Fibroblast of skin of right quadriceps (primary cell): ENCODE measurements at places on chromosomes 4 and X.
A peak's percentile ranks its signal among the peaks of the same experiment; 100 is the strongest.

DNA sequence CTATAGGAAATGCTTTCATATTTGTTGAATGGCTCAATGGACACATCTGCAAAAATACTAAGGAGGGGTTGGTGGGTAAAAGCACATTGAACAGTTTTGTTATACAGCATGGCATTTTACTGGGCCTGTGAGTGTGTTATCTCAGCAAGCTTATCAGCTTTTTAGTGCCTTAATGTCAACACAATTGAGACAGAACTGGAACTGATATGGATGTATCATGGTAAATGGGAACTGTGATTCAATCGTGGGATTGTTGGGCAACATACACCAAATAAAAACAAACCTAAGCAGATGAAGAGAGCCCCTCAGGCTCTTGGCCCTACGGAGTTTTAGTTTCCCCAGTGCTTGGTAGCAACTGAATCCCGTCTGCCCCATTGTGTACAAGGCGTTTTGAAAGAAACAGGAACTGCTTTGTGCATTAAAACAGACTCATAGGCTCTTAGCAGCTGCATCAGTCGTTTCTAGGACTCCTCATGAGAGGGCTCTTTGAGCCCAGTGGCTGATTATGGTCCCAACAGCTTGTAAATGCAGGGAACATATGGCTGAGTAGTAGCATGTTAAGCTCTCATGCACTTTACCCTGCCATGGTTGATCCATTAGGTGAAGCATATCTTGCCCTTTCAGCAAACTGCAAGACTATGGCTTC, 7.3 kb downstream of the GPR119 start:
- DNase-seq, result no peak

DNA sequence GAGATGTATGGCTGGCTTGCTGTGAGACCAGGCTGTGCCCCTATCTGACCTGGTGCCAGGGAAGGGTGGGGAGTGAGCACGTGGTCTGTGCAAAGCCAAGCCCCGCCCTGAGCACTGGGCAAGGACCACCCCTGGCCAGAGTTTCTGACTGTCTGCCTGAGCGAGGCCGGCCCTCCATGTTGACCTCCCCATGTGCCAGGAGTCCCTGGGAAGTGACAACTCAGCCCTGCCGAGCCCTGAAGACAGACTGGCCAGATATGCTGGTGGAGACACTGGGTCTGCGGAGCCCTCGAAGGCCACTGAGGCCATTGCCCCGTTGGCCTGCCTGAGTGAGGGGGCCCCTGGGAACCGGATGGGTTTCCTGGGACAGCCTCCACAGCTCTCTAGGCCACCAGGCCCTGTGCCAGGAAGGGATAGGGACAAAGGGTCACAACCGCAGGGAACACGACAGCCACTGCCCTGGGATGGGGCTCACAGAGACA, 7.1 kb upstream of the BGN start:
- DNase-seq, result no peak

DNA sequence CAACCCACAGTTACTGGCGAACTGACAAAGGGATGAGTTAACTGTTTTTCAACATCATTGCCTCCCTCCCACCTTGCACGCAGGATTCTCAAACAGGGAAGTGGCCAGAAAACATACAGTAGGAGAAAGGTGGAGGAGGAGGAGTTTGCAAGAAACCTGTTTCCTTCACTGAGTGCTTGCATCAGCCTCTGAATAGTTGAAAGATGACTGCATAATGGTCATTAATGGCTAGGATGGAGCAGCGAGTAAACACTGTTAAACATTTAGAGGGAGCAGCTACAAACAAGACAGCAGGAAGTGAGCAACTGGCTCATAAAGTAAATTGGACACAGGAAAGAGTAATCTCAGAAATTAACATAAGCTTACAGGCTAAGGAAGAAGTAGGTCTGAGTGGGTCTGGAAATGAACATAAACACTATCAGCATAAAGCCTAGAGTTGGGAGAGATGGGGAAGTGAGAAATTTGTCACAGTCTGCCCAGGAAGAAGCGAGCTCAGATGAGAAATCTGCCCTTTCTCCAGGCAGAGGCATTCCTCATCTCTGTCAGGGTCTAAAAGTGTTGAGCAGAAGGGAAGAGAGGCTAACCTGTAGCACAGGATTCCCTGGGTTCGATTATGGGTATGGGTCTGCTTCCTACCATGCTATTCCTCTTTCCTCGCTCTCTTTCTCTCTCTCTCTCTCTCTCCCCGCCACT, 38.6 kb downstream of the TRPC5OS start:
- DNase-seq, result peak; percentile 10

- no peak for DNase-seq
These were observed 67.6 kb upstream of the HGFAC start for GRCh38 chr4:3374011-3374645.

DNA sequence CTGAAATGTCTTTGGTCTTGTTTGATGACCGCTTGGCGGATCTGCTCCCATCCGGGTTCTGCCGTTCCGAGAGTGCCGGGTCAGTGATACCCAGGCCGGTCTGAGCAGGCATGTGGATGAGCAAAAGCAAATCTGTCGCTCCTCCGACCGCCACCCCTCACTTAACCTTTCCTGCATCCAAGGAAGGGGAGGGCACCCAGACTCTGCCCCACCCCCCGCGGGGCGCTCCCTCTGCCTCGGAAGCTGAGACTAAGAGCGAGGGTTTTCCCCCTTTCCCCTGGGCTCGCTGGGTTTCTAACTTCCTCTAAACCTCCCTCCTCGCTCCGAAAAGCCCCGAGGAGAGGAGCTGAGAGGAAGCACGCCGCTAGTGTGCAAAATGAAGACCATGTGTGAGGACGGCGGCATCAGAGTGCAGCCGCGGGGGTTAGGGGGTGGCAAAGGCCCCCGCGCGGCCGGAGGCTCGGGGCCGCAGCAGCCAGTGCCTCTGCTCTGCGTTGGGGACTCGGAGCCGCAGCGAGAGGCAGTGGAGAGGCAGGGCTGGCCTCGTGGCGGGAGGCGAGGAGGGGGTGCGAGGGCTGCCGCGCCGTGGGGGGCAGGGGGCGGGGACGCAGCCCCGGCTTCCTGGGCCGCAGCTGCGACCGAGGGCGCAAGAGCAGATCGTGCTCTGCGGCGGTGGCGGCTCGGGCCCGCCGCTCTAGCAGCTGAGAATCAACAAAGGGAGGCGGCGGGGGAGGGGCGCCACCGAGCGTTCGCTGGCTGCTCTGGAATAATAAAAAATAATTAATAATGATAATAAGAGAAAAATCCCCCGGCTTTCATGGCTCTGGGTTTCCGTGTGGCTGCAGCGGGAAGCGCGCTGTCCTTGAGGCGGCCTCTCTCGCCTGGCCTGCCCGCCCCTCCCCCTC, 55.8 kb upstream of the BCOR start:
- no peak for DNase-seq

DNA sequence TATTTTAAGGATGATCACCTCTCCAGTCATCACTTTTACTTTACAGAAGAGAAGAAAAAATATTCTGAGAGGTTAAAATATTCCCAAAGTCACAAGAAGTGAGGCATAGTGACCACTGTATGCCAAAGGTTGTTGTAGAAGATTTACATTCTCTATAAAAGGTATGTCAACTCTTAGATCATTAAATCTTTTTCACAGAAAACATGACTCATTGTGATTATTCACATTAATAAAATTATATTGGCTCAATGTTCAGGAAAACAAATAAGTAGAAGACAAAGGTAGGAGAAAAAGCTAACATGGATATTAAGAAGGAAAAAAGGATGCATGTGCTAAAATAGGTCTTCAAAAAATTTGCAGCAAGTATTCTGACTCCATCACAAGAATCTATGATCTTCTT, 82.0 kb downstream of the ADAMTS3 start:
- DNase-seq, result no peak

- DNase-seq, result no peak
These were observed 2.4 kb upstream of the CRMP1 start for GRCh38 chr4:5895287-5895686.

- peak; percentile 98 for DNase-seq
These were observed 17.6 kb downstream of the FGFBP1 start for GRCh38 chr4:15920723-15921591.

GRCh38 chr4:185341377-185341776, 54.3 kb downstream of the LRP2BP start:
- DNase-seq, result no peak

DNA sequence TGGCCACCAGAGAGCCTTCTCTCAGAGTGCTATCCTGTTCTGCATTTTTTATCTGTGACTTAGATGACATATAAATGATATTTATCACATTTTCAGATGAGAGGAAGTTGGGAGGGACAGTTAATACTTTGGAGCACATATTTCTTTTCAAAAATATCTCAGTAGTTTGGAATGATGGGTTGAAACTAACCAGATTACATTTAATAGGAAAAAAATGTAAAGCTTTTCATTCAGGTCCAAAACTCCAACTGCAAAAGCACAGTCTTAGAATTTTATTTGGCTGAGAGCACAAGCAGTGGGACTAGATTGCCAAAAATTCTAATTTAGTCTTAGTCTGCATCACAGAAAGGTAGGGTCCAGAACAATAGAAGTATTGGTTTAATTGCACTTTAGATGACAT, 248.2 kb upstream of the TEX13A start:
- peak; percentile 21 for DNase-seq

DNA sequence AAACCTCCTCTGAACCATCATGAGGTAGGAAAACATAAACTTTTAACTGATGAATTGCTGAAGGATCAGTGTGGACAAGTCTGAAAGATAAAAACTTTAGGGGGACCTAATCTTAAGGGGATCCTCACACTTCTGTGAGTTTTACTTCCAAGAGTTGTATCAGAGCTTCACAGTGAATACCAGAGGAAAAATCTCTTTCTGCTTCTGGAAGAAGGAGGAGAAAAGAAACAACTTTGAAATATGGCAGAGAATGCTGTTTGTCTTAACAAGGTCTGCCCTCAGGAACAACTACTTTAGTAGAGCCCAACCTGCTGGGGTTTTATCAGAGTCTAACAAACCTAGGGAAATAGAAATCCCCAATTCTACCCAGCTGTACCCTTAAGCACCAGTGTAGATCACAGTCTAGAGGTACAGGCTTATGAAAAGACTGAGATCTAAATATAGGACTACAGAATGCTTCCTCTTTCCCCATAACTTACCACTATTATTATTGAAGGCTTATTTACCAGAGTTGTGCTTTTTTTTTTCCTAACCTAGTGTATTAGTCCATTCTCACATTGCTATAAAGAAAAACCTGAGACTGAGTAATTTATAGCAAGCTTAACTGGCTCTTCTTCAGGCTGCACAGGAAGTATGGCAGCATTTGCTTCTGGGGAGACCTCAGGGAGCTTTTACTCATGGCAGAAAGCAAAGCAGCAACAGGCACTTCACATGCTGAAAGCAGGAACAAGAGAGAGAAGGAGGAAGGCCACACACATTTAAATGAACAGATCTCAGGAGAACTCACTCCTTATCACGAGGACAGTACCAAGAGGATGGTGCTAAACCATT, 167.9 kb downstream of the CAMK2D start:
- no peak for DNase-seq

- no peak for DNase-seq
These were observed 41.8 kb upstream of the UNC5C start for GRCh38 chr4:95590615-95591014.

DNA sequence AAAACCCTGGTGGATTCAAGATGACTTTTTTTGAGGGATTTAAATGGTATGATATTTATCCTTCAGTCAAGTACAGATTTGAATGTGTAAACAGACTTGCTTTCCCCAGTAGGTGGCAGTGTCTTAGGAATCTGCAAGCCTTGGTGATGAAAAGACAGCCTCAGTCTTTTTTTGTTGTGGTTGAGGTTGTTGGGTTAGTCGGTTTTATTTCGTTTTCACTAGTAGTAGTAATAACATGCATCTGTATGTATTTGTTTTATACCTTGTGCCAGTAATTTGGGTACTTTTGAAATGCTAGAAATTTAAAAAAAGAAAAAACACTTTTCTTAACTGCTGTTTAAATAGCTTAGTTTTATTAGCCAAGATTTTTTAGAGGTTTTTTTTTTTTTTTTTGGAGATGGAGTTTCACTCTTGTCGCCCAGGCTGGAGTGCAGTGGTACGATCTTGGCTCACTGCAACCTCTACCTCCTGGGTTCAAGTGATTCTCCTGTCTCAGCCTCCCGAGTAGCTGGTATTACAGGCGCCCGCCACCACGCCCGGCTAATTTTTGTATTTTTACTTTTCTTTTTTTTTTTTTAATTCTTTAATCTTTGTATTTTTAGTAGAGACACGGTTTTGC, 39.2 kb downstream of the COPS4 start:
- peak; percentile 78 for DNase-seq

GRCh38 chr4:88514557-88515511, 8.7 kb downstream of the PYURF start:
- no peak for DNase-seq

DNA sequence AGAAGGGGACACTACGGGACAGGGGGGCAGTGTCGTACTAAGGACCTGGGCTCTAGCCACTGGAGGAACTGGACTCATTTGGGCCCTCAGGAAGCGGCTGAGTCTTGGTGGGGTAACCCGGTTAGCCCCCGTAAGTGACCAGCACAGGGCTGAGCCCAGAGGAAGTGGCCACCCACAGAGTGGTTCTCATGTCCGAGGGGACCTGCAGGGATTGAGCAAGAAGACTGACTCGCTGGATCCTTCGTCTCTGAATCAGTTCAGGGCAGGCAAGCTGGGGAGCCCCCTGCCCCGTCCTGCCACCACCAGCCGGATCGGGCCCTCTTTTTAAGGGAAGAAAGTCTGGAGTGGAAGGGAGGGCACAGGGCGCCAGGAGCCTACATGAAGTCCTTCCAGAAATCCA, 719 bp upstream of the BGN start:
- DNase-seq, result no peak

- peak; percentile 83 for DNase-seq
These were observed 416.3 kb downstream of the PCDH10 start for GRCh38 chr4:133565379-133565778.

- DNase-seq, result no peak
These were observed 196.6 kb downstream of the IL1RAPL2 start for GRCh38 chrX:104762641-104763040.

DNA sequence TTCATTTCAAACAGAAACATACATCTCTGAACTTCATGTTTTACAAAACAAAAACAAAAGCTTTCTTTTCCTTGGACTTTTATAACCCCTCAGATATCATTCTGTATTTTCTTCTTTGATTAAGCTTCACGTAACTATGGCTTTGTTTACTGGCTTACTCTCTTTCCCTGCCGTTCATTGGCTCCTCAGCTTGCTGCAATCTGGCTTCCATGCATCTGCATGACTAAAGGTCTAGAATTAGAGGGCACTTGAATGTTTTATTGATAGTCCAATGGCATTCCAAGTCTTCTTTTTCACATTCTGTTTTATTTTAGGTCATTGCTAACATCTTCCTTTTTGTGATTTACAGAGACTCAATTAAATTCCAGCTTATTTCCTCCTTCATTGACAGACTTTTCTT, 487.6 kb downstream of the GRXCR1 start:
- DNase-seq, result no peak

DNA sequence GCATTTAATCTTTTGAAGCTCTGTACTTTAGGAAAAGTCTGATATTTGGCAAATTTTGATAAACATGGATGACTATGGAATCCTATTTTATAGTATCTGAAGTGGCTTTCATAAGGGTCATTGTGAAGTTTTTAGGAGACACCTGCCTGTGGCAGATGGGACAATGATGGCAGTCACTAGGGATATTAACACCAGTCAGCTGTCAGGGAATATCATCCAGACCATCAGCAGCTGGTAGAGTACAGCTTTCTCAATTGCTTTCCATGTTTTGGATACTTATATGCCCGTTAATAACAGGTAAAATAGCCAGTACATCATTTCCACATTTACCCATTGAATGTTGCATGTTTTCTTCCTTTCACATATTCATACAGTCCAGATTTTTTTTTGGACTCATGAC, 39.1 kb downstream of the NPNT start:
- DNase-seq, result no peak
